Activated T-cell treated with anti-CD3 and anti-CD28 coated beads for 24 hours (primary cell): ENCODE measurements at places on chromosomes 12 and 14.

GRCh38 chr12:126369487-126370463, 1304.5 kb downstream of the AACS start:
- DNase-seq: no peak

DNA sequence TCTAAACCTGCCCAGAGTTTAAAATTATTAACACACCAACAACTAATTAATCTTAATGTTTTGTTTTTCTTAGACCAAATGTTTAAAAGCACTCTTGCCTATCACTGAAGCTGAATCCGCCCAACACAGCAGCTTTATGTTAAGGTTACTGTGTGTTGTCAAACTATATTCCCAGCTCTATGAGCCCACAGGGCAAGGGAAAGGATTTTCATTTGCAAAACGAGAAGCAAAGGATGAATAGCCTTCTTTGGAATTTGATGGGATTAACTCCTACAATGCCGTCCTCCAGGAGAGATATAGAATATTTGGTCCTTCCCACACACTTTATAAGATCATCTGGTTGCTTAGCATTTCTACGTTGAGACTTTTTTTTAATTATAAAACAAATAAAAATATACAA, 43.7 kb downstream of the DUSP16 start:
- no peak for DNase-seq

DNA sequence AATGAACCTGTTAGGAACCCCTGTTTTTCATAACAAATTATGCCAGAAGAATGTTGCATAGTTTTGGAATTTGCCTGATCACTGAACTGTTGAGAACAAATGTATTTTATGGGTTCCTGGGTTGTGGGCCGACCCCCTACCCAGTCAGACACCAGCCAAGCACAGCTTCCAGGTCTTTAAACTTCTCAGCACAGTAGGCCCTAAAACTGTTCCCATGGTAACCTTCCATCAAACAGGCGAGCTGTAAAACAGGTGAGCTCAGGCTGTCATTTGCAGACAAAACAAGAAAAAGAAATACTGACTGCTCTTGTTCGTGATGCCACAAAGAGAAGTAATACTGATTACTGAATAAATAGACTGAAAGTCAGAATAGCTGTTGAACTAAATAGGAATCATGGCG, 147.0 kb downstream of the PTPRO start:
- no peak for DNase-seq

GRCh38 chr14:51789596-51789995, 70.8 kb upstream of the GNG2 start:
- DNase-seq: no peak

DNA sequence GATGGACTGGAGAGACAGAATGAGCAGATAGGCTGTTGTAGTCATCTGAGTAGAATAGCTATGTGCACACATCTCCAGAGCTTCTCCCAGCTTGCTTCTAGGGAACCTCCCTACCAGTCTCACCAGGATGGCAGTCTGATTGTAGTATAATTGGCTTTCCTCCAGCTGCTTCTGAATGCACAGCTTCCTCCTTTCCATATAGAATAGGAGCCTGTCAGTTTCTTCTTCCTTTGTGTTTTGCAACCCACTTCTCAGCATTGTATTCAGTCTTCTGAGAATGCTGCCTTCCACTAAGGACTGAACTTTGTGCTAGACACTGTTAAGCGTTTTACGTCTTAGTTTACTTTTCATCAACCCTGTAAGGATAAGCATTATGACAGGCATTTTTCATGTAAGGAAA, 2.2 kb upstream of the CSAD start:
- DNase-seq: no peak

GRCh38 chr14:103140316-103141109, 17.3 kb downstream of the TNFAIP2 start:
- no peak for DNase-seq

DNA sequence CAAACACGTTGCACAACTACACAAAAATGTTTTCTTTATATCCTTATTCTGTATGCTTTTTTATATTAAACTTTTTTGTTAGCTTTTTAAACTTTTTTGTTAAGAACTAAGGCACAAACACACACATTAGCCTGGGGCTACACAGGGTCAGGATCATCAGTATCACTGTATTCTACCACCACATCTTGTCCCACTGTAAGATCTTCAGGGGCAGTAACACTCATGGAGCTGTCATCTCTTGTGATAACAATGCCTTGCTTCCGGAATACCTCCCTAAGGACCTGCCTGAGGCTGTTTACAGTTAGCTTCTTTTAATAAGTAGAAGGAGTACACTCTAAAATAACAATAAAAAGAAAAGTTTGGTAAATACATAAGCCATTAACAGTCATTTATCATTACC, 42.2 kb downstream of the PLEKHA5 start:
- no peak for DNase-seq
